ENCODE measurements at places on chromosomes 5 and 9.

GRCh38 chr9:100129772-100130171 is 30.7 kb downstream of the INVS start:
- no peak for DNase-seq

DNA sequence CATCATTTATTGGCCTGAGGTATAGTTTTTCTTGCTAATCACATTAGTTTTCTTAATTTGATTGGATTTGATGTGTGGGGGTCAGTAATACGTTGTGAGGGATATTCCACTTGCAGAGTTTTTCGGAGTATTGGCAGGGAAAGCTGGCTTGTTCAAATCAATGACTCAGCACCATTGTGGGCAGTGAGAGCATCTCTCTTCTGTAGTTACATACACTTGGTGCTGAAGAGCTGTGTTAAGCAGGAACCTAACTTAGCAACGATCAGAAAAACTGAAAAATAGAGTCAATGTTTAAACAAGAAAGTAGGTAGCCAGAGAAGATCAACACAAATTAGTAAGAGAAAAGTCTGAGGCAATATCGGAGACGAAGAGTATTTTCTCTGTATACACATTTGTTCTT is 344.6 kb upstream of the EDIL3 start:
- DNase-seq: no peak

- DNase-seq: no peak
Observed at GRCh38 chr5:160134332-160134731, 15.1 kb upstream of the PWWP2A start.

- DNase-seq: no peak
Observed at GRCh38 chr9:126992427-126992826, 77.8 kb downstream of the RALGPS1 start.

GRCh38 chr5:14729448-14730385 is 65.2 kb downstream of the OTULIN start:
- no peak for DNase-seq

DNA sequence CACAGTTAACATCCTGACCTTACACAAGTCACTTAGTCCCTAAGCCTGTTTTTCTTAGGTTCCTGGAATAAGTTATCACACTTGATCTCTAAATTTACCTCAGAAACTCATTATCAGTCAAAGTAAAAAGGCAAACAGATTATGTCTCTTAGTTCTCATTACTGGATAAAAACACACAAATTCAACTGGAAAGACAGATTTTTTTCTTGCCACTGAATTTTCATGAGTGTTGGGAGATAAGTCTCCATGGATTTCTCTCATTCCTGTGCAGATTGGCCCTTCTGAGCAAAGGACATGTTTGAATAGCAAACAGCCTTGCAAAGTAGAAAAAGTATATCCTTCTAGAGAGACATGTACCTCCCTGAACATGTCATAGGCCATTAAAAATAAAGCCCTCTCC is 10.2 kb downstream of the SPATA9 start:
- DNase-seq: no peak

DNA sequence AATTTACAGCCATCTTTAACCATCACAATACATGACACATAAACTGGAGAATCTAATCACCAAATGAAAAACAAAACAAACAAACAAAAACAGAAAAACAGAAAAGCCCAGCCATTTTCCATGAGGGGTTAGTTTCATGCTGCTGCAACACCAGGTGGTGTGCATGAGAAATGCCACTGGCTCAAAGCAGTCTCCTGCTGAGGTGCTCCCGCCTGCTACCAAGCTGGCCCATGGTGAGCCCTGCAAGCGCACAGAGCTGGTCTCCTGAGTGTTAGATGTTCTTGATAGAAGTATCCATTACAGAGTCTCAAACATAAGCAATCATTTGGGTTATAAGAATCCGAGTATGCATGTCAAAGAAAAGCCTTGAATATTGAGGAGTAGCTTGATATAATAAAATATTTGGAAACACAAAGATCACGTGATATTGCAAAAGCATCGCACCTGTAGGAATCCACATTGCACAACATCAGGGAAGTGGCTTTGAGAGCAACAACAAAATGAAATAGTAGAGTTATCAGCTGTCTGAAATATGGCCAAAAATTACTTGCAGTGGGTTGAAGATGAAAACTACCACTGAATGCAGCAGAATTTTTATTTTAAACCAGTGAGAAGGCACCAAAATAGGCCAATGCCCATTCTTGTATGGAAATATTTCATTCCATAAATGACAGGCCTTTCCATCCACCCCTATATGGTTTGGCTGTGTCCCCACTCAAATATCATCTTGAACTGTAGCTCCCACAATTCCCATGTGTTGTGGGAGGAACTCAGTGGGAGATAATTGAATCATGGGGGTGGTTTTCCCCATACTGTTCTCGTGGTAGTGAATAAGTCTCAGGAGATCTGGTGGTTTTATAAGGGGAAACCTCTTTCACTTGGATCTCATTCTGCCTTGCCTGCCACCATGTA is 194.8 kb downstream of the SYK start:
- no peak for DNase-seq

DNA sequence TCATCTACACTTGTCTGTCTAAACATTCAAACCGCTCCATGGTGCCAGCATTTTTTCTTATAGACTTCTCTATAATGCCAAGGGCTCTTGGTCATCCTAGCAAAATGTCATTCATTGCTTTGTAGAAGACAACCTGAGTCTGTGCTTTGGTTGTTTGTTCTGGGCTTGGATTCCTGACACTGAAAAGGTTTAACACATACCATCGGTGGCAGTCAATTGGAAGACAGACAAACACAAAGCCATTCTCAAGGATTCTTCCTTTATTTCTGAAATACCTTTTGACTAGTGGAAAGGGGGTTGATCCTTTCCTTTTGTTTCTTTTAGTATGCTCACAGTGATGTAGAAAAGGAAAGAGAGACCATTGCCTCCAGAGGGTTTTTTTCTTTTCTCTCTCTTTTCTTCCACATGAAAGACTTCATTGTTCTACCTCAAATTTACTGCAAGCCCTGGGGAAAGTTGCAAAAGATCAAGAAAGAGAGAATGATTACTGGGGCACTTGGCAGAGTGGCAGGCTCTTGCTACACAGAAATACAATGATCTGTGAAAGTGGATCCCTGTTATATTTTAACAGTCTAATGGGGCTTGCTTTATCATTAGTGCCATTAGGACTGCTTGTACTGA is 66.4 kb upstream of the TMC1 start:
- no peak for DNase-seq

DNA sequence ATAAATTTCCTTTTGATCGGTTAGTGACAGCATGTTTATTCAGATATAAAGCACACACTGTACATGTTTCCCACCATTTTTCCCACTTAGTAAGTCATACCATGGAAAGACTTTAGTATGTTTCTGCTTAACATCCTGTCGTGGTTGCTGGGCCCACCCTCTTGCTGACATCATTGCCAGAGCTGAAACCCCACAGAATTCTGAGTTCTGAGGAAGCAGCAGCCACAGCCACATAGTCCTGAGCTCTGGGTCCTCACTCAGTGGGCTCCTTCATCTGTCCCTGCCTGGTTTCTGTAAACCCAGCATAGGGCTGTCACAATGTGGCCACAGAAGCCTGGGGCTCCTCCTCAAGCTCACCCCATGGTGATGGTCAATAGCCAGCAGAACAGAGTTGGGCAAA is 441.5 kb downstream of the ENC1 start:
- no peak for DNase-seq

DNA sequence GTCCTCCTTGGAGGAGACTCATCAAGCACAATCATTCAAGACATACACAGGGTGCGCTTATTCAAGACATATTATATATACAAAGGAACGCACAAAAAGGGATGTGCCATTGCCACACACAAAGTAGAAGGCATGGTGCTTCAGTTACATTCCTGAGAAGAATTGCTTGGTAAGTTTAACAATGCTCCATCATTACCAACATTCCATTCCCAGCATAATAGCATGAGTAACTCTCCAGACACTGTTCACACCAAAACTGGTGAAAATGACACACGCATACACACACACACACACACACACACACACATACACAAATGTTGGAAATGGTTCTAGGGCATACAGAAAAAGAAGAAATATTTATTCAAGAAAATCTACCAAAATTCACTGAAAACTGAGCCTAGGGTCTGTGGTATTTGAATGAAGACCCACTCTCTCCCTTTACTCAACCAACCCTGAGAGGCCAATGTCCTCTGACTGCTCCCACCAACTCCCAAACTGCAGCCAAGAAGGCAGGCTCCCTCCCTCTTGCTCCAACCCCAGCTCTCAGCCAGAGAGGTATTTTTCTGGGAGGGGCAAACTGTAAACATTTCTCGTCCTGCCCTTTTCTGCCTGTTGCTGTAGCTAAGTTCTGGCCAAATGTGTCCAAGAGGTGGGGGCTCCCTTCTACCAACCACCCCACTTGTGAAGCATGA is 19.9 kb downstream of the UGT3A1 start:
- DNase-seq: no peak

DNA sequence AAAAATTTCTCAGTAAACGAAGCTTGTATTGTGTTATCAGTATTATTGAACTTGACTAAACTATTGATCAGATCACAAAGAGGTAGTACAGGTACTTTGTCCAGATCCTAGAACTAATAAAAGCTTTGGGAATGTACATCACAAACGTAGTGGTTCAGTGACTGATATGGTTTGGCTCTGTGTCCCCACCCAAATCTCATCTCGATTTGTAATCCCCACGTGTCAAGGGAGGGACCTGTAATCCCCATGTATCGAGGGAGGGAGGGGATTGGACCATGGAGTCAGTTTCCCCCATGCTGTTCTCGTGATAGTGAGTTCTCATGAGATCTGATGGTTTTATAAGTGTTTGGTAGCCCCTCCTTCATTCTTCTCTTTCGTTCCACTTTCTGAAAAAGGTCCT is 100.9 kb downstream of the ARRDC3 start:
- no peak for DNase-seq

GRCh38 chr5:55509796-55510522 is 24.8 kb downstream of the PLPP1 start:
- no peak for DNase-seq

GRCh38 chr5:76291305-76292077 is 111.6 kb upstream of the IQGAP2 start:
- no peak for DNase-seq

- no peak for DNase-seq
Observed at GRCh38 chr5:6370580-6370979, 7.8 kb downstream of the MED10 start.

DNA sequence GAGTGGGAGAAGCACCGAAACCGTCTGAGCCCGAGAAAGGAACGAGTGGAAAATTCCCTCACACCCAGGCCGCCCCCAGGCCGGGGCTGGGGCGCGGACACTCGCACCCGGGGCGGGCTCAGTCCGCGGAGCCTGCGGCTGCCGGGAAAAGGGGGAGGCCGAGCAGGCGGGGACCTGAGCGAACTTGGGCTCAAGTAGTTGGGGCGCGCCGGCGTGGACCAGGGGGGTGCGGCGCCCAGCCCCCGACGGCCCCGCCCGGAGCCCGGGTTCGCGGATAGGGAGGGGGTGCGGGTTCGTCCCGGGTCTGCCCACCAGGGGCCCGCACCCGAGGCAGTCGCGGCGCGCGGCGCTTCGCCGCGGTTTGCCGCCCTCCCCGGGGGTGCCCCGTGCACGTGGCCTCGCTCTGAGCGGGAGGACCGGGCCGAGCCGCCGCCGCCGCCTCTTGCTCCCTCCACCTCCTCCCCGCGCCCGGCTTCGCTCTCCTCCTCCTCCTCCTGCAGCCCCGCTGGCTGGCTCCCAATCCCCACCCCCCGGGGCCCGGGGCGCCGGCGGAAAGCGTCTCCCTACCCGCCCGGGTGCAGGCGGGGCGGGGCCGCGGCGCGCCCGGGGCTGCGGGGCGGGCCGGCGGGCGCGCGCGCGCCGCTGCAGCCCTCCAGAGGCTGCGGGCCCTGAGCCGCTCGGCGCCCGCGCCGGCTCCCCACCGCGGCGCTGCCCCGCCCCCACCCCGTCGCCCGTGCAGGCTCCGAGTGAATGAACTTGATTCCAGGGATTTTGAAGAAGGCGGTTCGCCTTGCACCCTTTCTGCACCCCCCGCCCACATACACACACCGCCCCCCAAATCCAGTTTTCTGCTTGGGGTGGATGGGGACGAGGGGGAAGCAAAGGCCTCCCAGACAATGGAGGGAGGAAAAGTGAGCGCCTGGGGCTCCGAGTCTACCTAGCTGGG is 1.3 kb upstream of the NFIB start:
- DNase-seq: peak; percentile 9

- DNase-seq: peak; percentile 2
Observed at GRCh38 chr5:37836592-37837413, 3.0 kb downstream of the GDNF start.

- DNase-seq: no peak
Observed at GRCh38 chr9:94993160-94993820, 266.8 kb downstream of the AOPEP start.

All from suppressor macrophage treated with lipopolysaccharide for 4 hours (primary cell).